ENCODE measurements at places on chromosomes 6 and 20.

- no peak for DNase-seq
Observed at GRCh38 chr20:56629464-56630085, 469 bp downstream of the TFAP2C start.

- DNase-seq = no peak
Observed at GRCh38 chr6:52209770-52210169, 23.6 kb downstream of the IL17A start.

DNA sequence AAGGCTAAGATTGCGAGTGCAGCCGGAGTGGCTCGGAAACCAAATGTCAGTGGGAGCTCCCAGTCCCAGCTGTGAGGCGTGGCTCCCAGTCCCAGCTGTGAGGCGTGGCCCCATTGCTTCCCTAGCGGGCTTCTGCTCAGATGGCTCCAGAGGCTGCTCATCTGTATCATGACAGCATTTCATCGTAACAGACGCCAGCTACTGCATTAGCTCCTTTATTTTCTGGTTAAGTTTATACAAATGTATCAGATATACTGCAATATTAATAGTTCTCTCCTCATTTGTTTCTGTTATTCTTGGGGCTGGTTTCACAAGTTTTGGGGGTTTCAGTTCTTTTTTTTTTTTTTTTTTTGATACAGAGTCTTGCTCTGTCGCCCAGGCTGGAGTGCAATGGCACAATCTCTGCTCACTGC, 34.7 kb upstream of the TBXT start:
- no peak for DNase-seq

- no peak for DNase-seq
Observed at GRCh38 chr20:50348096-50348495, 157.5 kb downstream of the CEBPB start.

DNA sequence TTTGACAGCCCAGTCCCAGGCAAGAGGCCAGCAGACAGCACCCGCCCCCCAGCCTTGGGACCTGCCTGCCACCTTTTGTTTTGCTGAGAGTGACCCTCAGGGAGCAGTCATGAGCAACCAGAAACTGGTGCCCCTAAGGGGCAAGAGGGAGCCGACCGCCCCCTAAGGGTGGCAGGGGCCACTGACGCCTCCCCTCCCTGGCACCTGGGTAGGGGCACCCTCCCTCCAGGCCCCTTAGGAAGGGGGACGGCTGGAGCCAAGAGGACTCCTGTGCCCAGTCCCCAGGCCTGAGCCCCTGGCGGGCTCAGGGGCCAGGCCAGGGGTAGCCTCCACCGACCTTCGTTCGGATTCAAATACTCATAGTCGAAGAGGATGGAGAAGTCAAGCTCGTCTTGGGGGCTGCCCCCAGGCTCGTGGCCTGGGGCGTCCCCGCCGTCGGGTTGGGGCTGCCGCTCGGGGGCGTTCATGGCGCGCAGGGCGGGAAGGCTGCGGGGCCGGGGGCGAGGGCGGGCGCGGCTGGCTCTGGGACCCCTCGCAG, 417 bp downstream of the NFATC2 start:
- peak; percentile 23 for DNase-seq

Data from H1 (cell line).